ENCODE measurements at places on chromosomes 12 and 14.

- DNase-seq, result no peak
Observed at GRCh38 chr14:70792939-70793338, 16.4 kb downstream of the MAP3K9 start.

- DNase-seq, result no peak
Observed at GRCh38 chr12:92504594-92504981, 198.2 kb upstream of the PLEKHG7 start.

DNA sequence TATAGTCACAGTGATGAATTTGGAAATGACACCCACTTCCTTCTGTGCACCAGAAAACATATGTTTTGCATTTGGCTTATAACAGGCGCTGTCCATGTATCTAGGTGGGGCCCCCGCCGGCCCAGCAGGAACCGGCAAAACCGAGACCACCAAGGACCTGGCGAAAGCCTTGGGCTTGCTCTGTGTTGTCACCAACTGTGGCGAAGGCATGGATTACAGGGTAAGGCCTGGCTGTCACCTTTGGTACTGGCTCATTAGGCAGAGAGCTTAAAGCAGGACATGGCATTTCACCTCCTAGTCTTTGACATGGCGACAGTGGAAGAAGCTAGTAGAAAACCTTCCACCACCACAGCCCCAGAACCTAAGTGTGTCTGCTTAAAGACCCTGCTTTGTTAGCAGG, 85.8 kb downstream of the DNAH10 start:
- no peak for DNase-seq

- no peak for DNase-seq
Observed at GRCh38 chr14:64092940-64093339, 201.2 kb downstream of the ESR2 start.

DNA sequence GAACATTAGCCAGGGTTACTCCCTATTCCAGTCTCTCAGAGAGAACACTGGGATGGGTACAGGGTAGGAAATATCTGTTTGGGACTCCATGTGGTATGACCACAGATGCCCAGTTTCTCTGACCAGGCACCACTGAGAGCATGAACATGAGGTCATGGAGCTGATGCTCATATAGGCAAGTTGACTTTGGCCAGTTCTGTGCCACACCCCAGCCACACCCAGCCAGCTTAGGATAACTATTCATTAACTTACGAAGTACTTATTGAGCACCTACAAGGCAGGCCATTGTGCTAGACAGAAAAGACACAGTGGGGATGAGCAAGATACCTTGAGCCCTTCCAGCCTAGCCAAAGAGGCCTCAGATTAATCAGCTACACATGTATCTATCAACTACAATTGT, 262.5 kb downstream of the DPF3 start:
- no peak for DNase-seq

GRCh38 chr12:10409392-10409791, at the start of gene KLRC4:
Gene KLRC4 (minus strand): TSS chr12:10409757. CDS start chr12:10409575, 182 bp downstream.
- DNase-seq, result no peak

GRCh38 chr12:54007538-54008259, 1.1 kb upstream of the HOXC8 start:
- no peak for DNase-seq

- DNase-seq, result no peak
Observed at GRCh38 chr12:10614056-10614370, 604 bp upstream of the MAGOHB start.

DNA sequence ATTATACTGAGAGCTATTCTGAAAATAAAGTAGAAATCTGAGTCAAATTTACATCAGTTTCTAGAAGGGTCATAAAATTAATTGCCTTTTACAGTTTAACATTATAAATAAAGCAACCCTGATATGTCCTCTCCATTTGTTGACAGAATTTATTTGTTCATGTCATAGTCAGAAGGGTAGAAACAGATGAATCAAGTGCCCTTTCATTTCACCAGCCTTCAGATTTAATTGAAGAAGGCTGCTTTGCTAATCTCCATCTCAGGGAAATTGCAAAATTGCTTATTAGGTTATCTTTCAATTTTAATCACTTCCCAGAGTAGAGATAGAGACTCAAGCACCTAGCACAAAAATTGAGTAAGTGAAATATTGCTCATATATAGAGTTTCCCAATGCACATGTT, 76.8 kb downstream of the ATXN7L3B start:
- no peak for DNase-seq

DNA sequence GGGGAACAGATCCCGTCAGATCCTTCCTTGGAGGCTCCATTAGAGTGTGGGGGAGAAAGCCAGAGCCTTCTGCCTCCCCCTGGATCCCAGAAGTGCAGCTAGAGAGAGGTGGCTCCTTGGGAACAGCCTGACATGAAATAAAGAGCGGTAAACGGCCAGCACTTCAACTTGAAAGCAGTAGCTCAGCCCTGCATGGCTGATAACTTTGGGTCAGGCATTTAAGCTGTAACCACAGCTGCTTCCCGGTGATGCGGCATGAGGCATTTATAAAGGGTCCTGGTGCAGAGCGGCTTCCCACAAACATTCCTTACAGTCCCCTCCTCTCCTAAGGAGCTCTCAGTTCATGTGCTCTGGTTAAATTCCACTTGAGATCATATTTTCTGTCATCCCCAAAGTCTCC, 960.3 kb downstream of the VRK1 start:
- no peak for DNase-seq

- DNase-seq, result no peak
Observed at GRCh38 chr14:100076606-100077005, 11.4 kb downstream of the EVL start.

DNA sequence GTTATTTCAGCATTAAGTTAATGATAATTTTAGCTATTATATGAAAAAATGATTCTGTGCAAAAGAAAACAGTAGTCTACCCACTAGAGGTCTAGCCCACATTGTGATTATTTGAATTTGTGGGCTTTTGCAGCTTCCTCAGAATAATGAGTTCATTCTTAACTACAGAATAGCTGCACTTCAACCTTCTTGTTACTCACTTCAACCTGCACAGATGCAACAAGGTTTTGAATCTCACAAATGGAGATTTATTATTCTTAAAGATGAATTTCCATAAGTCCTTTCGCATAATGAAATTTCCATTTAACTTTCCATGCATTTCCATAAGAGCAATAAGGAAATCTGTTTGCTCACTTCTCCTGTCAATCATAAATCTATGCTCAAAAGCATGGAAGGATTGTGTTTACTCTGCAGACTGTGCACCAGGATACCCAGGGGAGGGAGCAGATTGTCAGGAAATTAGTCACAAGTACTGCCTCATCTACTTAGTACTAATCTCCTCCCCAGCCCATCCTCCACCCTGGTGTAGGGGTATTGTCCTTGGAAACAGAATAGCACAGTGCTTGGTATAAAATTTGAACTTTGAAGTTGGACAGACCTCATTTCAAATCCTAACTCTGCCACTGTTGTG, 24.1 kb downstream of the PTGER2 start:
- DNase-seq, result no peak

DNA sequence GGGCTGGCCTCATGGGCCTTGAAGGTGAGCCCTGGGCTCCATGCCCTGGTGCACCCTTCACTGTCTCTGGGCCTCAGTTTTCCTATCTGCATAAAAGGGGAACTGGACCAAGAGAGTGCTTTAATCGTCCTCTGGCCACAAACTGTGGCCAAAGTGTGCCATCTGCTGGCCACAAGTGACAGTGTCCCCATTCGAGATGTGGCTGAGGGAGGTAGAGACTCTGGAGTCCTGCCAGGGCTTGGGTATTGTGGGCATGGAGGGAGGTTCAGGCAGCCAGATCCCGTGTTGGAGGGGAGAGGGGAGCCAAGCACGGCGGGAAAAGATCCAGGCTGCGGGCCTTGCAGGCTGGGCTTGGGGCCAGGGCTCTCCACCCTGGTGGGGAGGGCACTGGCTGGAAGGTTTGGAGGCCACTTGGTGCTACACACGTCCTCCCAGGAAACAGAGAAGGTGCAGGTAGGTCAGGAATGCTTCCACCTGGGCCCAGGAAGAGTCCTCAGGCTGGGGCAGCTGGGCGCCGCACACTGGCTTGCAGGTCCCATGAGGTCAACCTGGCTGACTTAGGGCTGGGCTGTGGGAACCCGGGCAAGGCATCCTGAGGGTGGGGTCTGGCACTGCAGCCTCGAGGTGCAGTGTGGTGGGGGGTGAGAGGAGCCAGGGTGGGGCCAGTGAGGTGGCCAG, 7.3 kb upstream of the KIF26A start:
- DNase-seq, result peak; percentile 56

- no peak for DNase-seq
Observed at GRCh38 chr14:104443391-104444158, 136.0 kb upstream of the C14orf180 start.

GRCh38 chr12:89320735-89321134, 31.6 kb downstream of the DUSP6 start:
- DNase-seq, result no peak

DNA sequence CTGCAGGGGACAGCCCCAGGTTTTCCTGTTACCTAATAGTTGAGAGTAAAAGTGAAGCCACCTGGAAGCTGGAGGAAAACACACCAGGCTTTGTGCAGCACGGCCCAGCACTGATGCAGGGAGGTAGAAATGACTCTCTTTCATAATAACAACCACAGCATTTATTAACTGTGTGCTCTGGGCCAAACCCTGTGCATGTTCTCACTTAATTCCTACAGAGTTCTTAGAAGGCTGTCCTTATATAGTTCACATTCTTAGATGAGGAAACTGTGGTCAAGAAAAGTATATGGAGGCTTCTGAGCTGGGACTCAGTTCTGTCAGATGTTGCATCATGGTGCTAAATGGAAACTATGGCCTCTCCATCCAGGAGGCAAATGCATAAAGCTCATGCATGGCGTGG, 100.0 kb downstream of the PAPOLA start:
- DNase-seq, result no peak

DNA sequence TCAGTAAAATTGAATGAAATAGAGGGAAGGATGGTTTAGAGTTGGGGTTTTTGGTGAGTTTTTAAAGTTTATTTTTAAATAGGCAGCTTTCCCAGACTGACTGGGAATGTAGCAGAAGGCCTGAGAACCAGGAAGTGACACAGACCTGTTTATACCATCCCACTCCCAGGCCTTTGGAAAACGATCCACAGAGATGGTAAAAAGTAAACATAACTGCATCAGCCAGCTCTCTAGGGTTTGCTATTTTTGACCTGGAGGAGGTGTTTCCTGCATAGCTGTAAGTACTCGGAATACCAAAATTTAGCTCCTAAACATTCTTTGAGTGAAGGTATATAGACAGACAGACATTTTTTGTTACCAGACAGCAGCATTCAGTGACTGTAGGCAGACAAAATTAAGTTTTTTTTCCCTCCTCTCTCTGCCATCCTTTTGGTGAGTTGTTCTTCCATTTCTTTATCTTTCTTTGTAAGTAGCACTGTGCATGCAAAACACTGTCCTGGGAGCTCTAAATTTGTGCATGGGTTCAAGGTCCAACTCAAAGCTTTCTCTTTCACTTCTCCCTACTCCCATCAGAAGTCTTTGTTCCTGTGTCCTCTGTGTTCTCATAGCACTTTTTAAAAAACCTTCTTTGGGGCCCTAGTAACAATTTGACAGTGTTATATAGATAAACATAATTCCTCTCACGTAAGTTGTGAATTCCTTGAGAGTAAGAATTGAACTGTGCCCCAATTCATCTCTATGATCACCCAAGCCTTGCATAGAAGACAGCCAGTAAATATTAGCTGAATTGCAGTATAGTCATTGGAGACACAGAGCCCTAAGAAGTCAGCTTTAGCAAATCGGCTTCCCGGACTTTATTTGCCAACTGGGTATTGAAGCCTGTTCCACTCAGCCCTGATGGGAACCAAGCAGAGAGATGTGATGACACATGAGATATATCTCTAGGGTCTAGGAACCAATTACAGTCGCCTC, 37.4 kb downstream of the SUSD6 start:
- no peak for DNase-seq

DNA sequence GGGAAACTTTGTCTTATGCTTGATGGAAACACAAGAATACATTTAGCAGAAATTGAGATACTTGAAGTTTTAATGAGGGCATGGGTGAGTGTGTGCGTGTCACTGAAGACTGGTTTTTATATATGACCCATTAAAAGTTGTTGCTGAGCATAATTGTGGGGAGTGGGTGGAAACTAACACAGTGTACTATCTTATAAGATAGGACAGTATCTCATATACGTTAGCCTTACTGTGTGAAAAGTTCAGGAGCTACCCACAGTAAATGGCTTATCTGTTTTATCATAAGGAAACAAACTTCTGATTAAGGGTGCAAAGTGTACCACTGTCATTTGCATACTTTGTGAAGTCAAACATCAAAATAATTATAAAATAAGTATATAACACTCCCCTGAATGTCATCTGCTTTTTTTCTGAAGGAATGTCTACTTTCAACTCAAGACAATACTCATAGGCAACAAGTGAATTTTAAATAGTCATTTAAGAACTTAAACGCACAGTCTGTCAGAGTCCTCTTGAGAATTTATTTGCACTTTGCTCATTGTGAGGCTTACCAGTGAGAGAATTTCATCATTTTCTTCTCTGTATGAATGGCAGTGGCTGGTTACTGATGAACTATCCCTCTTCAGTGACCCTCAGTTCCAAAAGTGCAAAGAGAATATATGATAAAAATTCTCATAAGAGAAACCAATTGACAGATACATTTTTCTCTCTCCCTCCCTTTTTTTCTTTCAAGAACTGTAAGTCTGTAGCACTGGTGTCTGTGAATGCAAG, 4.2 kb downstream of the PDE3A start:
- DNase-seq, result no peak

GRCh38 chr14:86707071-86707470, 1177.1 kb downstream of the FLRT2 start:
- DNase-seq, result no peak

- DNase-seq, result no peak
Observed at GRCh38 chr12:109356577-109356976, 8.9 kb downstream of the MYO1H start.

- no peak for DNase-seq
Observed at GRCh38 chr12:26744697-26745440, 88.1 kb downstream of the ITPR2 start.

Measured in H54 (cell line).